Neuronal stem cell (in vitro differentiated cells): ENCODE measurements at places on chromosomes 7 and 10.

DNA sequence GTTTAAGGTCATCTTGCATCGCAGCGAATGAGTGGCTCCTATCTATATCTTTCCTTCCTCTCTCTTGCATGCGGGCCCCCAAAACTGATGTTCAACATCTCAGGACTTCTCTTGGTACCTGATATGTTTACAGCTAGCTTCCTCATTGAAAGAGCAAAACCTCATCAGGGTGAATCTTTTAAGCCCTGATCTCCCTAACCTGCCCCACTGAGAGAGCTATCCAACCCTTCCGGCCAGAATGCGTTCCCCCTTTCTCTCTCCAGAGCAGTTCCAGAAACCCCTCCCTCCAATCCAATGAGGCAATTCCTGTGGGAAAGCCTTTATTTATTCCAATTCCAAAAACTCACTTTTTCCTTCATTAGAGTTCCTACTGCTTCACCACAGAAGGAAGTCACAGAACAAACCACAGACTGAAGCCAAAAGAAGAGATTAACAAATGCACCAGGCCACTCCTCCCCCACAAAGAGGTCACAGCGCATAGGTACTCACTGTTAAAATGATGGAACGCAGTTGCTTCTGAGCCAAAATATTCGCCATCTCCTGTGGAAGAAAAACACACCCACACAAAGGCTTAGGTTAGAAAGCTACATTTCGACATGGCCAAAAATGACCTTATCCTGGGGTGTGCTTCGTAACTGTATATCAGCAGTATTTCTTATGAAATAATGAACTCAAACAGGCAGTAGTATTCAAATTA lies 232.4 kb downstream of the ELMO1 start:
- H3K36me3 ChIP-seq, result no peaks in the 10 kb centered on the region
- no peaks in the 10 kb centered on the region for H3K27me3 ChIP-seq
- no peak overlapping the region for H3K27ac ChIP-seq
- H3K4me3 ChIP-seq, result no peak overlapping the region

DNA sequence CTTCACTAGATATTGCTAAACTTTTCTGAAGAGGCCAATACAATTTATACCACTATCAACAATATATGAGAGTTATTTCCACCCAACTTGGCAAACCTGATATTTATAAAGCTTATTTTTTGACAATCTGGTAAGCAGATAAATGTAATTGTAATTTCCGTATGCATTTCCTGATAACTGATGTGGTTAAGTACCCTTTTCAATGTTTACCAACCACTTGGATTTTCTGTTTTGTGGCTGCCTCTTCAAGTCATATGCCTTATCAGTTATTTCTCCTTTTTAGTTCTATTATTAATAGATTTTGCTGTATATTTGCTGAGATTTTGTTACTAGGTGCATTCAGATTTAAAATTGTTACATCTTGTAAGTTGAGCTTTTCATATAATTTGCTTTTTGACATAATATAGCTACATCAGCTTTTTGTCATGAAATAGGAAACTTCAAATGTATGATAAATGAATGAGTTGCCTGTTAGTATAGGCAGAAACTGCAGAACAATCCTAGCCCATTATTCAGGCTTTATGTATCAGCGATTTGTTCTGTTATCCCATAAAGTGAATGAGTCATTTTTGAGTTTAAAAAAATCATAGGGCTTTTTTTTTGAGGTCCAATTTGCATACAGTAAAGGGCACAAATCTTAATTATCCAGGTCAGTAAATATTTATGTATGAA lies 11.5 kb downstream of the SGPL1 start:
- H3K27ac ChIP-seq, result no peak overlapping the region
- no peaks in the 10 kb centered on the region for H3K27me3 ChIP-seq
- DNase-seq, result no peak
- H3K36me3 ChIP-seq, result peaks cover 64% of the 10 kb centered on the region
- no peak overlapping the region for H3K4me3 ChIP-seq

DNA sequence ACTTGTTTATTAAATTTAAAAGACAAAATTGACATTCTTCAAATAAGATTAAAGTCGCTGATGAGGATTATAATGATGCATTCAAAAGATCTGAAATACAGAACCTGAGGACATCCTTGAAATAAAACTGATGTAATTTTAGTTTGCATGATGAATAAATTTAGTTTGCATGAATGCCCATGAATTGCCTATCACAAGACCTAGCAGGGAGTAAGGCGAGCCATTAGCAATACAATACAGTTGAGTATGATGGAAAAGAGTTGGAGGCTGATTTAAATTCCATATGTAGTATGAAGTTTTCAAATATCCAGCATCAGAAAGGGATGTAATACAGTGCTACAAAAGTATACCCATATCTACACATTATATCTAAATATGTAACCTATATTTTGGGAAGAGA lies 321.3 kb downstream of the CACNA2D1 start:
- DNase-seq, result no peak
- no peaks in the 10 kb centered on the region for H3K36me3 ChIP-seq
- H3K4me3 ChIP-seq, result no peak overlapping the region
- no peaks in the 10 kb centered on the region for H3K27me3 ChIP-seq
- no peak overlapping the region for H3K27ac ChIP-seq

DNA sequence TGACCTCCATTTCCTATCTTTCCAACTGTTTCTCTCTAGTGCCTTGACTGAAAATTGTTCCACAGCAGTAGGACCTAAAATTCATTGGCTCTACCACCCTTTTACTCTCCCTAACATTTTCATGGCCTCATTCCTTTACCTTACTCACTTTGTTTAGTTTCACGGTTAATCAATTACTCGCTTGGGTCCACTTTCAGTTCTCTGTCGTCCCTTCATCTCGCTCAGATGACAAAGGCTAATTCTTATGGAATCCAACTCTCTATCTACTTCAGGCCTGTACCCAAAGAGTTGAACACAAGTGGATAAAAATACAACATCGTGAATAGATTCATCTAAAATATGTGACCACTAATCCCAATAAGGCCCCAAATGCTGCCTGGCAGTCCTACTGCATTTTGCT lies 85.9 kb upstream of the ADO start:
- no peaks in the 10 kb centered on the region for H3K36me3 ChIP-seq
- DNase-seq, result no peak
- H3K4me1 ChIP-seq, result no peaks in the 10 kb centered on the region
- no peak overlapping the region for H3K4me3 ChIP-seq

GRCh38 chr10:77207828-77208185 lies 429.8 kb downstream of the KCNMA1 start:
- no peak for DNase-seq
- H3K27me3 ChIP-seq, result no peaks in the 10 kb centered on the region
- no peak overlapping the region for H3K4me3 ChIP-seq

DNA sequence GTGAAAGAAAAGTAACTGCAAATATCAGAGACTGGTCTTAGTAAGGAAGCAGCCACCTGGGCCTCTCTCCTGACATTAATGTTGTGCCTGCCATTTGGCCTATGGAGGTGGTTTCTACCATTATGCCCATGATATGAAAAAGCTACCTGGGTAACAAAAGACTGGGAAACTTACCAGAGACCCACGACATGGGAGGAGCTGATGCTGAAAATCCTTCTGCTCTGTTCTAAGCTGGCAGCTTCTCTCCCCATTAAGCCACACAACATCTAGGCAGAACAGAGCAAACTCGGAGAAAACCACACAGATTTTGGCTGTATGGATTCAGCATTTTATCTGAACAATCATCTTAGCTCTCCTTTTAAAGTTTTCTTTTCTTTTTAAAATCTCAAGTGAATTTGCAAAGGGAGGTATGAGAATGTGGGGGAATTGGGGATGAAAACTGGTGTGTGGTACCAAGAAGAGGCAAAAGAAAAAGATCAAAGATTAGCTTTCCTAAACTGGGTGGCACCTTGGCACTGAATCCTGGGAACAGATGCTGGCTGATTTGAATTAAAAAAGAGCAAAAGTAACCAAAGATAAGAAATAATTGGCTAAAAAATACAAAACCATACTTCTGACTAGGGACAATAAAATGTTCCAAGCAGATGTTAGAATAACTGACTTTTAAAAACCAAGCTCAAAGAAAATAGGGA lies 128.6 kb upstream of the ANKRD1 start:
- H3K36me3 ChIP-seq, result no peaks in the 10 kb centered on the region
- peaks cover 18% of the 10 kb centered on the region for H3K4me1 ChIP-seq
- H3K27me3 ChIP-seq, result no peaks in the 10 kb centered on the region
- no peak overlapping the region for H3K4me3 ChIP-seq
- no peak for DNase-seq

- H3K4me1 ChIP-seq, result no peaks in the 10 kb centered on the region
- DNase-seq, result no peak
- H3K27me3 ChIP-seq, result no peaks in the 10 kb centered on the region
- no peak overlapping the region for H3K27ac ChIP-seq
- no peaks in the 10 kb centered on the region for H3K36me3 ChIP-seq
Measured at GRCh38 chr7:143085109-143085508, 33.0 kb downstream of the OR6V1 start.

GRCh38 chr7:25208525-25209221 lies 19.6 kb downstream of the NPVF start:
- DNase-seq, result no peak
- no peaks in the 10 kb centered on the region for H3K4me1 ChIP-seq
- peaks cover 11% of the 10 kb centered on the region for H3K27me3 ChIP-seq
- no peak overlapping the region for H3K27ac ChIP-seq
- no peaks in the 10 kb centered on the region for H3K36me3 ChIP-seq

- H3K27ac ChIP-seq, result no peak overlapping the region
- H3K36me3 ChIP-seq, result no peaks in the 10 kb centered on the region
- DNase-seq, result no peak
- no peak overlapping the region for H3K4me3 ChIP-seq
- H3K27me3 ChIP-seq, result no peaks in the 10 kb centered on the region
Measured at GRCh38 chr7:26423436-26423835, 131.8 kb downstream of the SNX10 start.

DNA sequence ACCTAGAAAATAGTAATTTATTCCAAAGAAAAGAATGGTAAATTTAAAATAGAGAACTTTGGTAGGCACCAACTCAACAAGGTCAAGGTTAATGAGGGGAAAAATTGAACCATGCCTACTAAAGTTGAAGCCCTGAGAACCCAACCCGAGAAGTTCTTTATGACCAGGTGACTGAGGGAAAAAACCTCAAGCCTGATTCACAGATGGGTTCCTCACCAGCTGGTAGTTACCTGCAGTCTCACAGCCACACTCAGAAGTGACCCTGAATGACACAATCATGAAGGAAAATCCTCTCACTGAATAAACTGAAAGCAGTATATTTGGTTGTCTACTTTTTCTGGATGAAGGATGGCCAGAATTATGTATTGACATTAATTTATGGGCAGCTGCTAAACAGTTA lies 7.0 kb downstream of the C10orf67 start:
- H3K4me1 ChIP-seq, result peaks cover 7% of the 10 kb centered on the region
- H3K27ac ChIP-seq, result no peak overlapping the region
- no peak overlapping the region for H3K4me3 ChIP-seq
- no peaks in the 10 kb centered on the region for H3K36me3 ChIP-seq

- no peaks in the 10 kb centered on the region for H3K36me3 ChIP-seq
- no peak overlapping the region for H3K27ac ChIP-seq
- no peak for DNase-seq
- H3K4me3 ChIP-seq, result no peak overlapping the region
- no peaks in the 10 kb centered on the region for H3K4me1 ChIP-seq
Measured at GRCh38 chr10:61830846-61831273, 70.6 kb upstream of the ARID5B start.

- H3K27ac ChIP-seq, result no peak overlapping the region
- peaks cover 27% of the 10 kb centered on the region for H3K36me3 ChIP-seq
- DNase-seq, result no peak
- no peak overlapping the region for H3K4me3 ChIP-seq
- peaks cover 1% of the 10 kb centered on the region for H3K4me1 ChIP-seq
- H3K27me3 ChIP-seq, result no peaks in the 10 kb centered on the region
Measured at GRCh38 chr7:158650821-158651225, 53.8 kb downstream of the NCAPG2 start.

GRCh38 chr10:89301721-89302445 lies at the start of gene IFIT2:
IFIT2 (plus strand) TSS chr10:89302046; CDS start chr10:89302124, 78 bp downstream.
- H3K4me1 ChIP-seq, result peaks cover 10% of the 10 kb centered on the region
- no peak within 1 kb of the TSS for H3K27ac ChIP-seq
- H3K4me3 ChIP-seq, result no peak within 1 kb of the TSS
- H3K36me3 ChIP-seq, result no peaks in the 10 kb centered on the region
